Stimulated activated CD4-positive, alpha-beta T cell treated with anti-CD3 and anti-CD28 coated beads, TNF-alpha, amount 100 ng/mL, for 24 hours (primary cell): ENCODE measurements at places on chromosomes 1 and 21.

- DNase-seq = no peak
Observed at GRCh38 chr1:100861379-100861778, 33.3 kb downstream of the EXTL2 start.

DNA sequence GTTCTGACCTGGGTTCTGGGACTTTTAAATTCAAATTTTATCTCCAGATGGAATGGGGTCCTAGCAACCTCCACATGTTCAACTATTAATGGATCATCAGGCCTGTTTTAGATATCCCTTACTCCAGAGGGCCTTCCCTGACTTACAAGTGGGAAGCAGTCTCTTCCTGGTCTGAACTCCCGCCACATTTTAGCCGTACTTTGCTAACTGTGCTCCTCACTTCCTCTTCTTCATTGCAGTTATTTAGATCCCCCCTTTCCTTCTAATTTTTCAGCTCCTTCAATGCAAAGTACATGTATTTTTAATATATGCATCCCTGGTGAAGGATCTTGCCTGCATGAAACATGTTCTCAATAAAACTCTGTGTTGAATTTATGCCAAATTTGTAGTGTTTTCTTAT is 3.7 kb downstream of the CD1A start:
- no peak for DNase-seq

DNA sequence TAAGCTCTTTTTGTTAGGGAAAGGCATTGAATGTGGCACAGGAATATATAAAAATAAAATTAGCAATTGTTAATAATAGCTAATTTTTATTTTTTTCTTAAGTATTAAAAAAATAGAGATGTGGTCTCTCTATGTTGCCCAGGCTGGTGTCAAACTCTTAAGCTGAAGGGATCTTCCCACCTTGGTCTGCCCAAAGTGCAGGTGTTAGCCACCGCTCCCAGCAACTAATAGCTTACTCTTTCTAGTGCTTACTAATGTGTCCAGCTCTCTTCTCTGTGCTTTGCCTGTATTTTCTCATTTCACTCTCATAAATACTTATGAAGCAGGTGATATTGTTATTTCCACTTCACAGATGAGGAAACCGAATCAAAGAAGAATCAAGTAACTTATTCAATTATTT is 13.4 kb upstream of the IL24 start:
- no peak for DNase-seq

GRCh38 chr21:34526618-34527290 is 14.7 kb upstream of the KCNE1 start:
- peak; percentile 48 for DNase-seq

DNA sequence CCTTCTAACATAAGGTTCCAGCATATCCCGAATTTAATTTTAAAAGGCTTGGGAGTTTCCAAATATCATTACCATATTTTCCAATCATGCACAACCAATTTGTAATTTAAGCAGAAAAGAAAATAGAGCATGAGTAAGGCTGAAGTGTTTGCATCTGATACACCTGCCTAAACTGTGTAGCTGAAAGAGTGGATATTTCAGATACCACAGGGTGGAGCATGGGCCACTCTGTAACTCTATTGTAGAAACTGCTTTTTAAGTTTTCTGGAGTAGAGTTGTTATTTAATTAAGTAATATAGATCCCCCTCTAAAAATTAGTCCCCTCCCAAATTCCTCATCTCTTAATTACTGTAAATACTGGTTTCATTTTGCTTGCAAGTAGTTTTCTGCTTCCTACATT is 199.8 kb downstream of the USP25 start:
- no peak for DNase-seq

- DNase-seq = no peak
Observed at GRCh38 chr1:53148123-53148522, 5.7 kb upstream of the SLC1A7 start.

GRCh38 chr1:22018583-22019559 is 17.4 kb downstream of the CELA3A start:
- peak; percentile 63 for DNase-seq

- DNase-seq = no peak
Observed at GRCh38 chr1:244113532-244114320, 62.6 kb downstream of the ZBTB18 start.

GRCh38 chr21:15772654-15773053 is 42.9 kb downstream of the USP25 start:
- DNase-seq = no peak

DNA sequence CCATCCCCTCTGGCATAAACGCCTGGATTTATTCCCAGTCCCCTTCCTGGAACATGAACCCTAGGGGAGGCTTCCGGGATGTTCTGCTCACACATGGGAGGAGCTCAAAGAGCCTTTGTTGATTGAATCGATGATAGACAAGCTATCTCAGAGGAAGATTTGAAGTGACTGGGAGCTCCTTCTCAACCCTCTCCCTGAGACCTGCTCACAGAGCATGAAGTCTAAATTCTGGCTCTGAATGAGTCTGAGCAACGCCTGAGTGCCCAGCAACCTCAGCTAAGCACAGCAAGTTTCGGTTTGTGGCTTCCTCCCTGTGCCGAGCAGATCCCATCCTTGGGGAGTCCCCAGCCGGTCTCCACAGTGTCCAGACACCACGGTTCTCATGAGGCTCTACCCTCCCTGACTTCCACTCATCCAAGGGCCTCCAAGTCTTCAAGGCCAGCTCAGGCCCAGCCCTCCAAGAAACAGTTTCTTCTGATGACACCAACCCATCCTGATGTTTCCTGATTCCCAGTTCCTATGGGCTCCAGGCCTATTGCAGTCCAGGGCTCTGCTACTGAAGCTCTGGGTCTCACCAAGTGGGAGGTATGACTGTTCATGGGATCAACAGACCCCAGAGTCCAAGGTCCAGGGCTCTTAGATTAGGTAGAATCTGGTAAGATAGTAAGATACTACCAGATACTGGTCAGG is 190.8 kb downstream of the DYRK1A start:
- no peak for DNase-seq

- DNase-seq = no peak
Observed at GRCh38 chr1:180912211-180912800, 391 bp upstream of the KIAA1614 start.
